ENCODE measurements at places on chromosomes 4 and X.

DNA sequence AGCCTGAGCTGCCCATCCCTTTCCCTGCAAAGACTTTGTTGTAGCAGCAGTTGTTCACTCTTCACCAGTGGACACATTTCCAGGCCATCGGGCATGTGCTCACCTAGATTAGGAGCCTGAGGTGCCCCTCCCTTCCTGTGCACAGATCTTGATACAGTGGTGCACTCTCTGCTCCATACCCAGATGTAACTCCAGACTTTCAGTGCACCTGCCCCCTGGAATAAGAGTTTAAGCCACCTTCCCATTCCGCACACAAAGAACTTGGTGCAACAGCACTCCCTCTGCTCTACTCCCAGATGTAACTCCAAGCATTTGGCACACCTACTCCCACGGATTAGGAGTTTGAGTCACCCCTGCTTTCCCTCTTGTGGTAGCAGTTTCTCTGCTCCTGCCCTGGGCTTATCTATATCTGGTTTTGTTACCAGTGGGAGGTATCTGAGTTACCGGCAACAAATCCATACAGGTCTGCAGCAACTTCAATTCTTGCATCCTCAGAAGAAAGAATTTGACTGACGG lies 36.0 kb upstream of the PLK4 start:
- DNase-seq: no peak

GRCh38 chrX:21373637-21374162 lies 518 bp upstream of the CNKSR2 start:
- no peak for DNase-seq

DNA sequence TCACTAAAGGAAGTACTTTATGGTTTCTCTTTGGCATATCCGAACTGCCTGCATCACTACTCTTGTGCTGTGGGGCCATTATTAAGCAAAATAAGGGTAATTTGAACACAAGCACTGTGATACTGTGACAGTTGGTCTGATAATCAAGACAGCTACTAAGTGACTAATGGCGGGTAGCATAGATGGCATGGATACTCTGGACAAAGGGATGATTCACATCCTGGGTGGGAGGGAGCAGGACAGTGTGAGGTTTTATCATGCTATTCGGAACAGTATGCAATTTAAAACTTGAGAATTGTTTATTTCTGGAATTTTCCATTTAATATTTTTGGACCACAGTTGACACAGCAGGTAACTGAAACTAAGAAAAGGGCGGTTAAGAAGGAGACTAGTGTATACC lies 52.6 kb upstream of the CITED1 start:
- DNase-seq: no peak

DNA sequence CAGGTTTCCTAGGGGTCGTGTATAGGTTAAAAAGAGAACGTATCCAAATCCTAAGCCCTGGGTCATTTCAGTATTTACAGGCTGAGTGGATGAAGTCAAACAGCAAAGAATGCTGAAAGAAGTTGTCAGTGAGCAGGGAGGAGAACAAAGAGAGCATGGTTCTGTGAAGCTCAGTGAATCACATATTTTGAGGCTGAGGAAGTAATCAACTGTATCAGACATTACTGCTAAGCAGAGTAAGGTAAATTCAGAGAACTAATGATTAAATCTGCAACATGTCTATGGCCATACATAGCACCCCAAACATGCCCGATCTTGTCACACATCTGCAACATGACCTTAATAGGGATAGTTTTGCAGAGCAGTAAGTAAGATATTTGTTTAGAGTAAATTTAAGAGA lies 1130.3 kb downstream of the RAPGEF2 start:
- no peak for DNase-seq

GRCh38 chr4:75907966-75908365 lies 5.7 kb upstream of the PPEF2 start:
- DNase-seq: no peak

DNA sequence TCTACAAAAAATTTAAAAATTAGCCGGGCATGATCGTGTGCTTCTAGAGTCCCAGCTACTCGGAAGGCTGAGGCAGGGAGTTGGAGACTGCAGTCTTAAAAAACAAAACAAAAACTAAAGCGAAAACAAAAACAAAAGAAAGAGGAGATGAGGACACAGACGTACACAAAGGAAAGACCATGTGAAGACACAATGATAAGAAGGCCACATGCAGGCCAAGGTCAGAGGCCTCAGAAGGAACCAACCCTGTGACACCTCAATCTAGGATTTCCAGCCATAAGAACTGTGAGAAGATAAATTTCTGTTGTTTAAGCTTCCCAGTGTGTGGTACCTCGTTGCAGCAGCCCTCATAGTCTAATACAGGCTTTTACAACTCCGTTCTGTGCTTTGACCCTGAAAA lies 177.0 kb upstream of the ATP6AP2 start:
- DNase-seq: no peak

- DNase-seq: no peak
Measured at GRCh38 chrX:44244008-44244407, 99.5 kb downstream of the EFHC2 start.

DNA sequence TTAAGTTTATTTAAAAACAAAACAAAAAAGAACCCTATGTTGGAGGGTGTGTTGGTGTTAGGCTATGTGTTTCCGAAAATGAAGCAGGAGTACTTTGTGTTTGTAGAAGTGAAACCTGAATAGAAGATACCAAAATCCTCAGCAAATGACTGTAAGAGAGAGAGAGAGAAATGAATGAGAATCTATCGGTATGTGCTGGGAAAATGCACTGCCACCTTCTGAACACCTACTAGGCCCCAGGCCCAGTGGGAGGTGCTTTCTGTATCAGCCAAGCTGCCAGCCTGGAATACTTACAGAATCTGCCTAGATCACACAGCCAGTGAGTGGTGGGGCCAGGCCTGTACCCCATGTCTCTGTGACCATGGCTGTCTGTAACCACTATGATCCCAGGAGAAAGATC lies 14.9 kb upstream of the PIM2 start:
- DNase-seq: no peak

GRCh38 chrX:112113460-112113859 lies 30.9 kb upstream of the TRPC5 start:
- no peak for DNase-seq

DNA sequence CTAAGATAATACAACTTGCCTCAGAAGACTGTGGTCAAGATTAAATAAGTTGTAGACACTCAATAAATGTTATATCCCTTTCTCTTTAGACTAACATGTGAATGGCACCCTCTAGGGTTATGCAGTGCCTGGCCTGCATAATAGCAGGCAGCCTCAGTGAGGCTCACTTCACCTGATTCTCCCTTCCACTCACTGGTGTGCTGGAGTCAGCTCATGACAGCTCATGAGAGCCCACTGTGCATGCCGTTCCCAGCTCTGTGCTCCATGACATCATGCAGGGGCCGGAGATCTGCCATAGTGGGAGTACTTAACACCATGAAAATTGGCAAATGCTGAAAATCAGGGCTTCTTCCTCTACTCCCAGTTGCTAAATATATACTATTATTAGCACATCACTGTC lies 64.5 kb downstream of the TEC start:
- no peak for DNase-seq

DNA sequence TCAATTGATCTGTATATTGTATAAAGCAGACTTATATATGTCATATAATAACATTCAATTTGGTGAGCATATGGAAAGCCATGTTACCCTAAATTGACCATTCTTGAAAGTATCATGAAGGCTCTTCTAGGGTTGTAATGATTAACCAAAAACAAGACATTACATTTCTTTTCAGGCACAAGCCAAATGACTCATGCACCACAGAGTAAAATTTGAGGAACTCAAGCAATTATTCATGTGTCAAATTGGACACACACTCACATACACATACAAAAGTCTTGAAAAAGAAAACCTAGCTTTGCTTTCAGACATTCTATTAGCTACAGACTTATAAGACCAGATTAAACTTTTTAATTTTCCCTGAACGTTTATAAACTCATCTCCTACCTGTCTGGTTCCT lies 146.5 kb upstream of the PCDH18 start:
- no peak for DNase-seq

DNA sequence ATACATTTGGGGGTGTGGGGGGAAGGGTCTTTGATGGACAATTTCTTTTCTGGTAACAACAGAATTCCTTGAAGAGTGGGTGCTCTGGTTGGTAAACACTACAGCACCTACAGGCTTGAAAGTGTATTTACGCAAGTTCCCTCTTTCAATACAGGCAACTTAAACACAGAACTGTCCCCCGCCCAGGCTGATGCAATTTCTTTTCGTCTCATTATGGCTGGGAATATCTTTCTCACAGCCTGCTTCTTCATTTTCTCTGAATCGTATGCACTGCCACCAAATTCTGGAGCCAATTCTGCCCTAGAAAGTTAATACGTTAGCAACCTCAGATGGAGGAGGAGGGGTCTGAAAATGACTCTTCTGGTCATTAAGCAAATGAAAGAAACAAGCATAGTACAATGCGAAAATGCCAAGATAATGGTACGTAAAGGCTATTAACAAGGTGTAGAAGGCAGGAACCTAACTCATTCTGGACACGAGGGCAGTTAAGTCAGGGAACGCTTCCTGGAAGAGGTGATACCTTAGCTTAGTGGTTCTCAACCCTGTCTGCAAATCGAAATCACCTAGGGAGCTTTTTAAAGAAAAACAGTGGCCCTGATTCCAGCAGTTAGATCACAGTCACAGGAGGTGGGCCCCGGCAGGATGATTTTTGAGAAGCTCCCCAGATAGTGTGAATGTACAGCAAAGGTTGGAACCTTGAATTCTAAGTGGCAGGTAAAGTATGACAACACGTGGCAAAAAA lies 1.0 kb downstream of the AGA start:
- no peak for DNase-seq

DNA sequence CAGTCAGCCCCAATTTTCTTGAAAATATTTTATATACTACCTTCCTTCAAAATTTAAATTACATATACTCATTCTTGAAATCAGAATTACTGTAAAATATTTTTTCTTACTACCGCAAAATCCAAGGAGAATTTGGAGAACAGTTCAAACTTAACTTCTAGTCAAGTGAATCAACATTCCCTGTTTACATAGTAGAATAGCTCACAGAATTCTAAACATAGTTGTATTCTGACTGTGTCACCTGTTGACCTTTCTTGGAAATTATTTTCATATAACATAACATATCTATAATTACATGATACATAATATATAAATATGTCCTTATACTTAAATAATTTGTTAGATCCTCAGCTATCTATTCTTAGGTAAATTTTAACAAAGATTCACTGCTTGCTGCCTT lies 31.0 kb upstream of the FGF5 start:
- no peak for DNase-seq

- no peak for DNase-seq
Measured at GRCh38 chr4:186061921-186062320, 7.0 kb upstream of the TLR3 start.

- no peak for DNase-seq
Measured at GRCh38 chr4:17055788-17056187, 157.3 kb upstream of the LDB2 start.

GRCh38 chrX:20066968-20067708 lies 49.6 kb downstream of the MAP7D2 start:
- DNase-seq: no peak

DNA sequence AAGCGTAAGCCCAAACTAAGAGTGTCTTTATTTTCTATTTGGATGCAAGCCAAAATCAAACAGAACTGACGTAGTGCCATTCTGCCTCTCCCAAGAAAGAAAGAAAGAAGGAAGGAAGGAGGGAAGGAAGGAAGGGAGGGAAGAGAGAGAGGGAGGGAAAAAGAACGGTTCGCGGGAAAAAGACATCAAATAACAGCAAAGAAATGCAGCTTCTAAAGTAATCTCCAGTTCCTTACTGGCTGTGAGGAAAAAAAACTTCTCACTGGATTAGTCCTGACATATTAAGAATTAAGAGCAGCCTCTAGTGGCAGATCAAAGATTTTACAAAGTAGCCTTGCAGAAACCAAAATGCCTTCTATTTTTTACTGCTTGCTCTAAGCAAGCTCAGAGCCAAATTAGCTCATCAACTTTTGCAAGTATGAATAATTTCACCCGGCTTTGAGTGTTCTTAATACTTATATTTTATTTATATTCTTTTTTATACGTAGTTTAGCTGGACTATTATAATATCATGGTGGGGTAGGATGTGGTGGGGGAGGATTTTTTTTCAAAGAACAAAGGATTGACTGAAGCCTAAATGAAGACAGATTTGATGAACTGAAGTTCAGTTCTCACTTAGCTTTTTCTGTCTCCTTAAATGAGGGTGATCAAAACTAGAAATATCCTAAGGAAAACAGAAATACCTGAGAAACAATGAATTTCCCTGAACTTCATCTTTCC lies 36.6 kb downstream of the PITX2 start:
- no peak for DNase-seq

DNA sequence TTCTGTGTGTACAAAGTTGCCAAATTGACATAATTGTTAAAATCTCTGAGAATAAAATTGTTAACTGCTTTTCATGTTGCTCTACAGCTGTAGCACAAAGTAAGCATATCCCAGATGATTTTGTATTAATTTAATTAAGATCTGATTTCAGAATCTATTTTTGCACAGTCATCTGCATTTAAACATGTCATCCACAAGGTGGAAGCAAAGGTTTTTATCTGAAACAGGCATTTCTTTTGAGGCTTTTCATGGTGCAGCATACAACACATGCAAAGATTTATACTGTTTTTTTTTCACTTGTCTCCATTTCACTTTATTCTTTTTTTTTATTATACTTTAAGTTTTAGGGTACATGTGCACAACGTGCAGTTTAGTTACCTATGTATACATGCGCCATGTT lies 51.2 kb downstream of the GC start:
- DNase-seq: no peak

DNA sequence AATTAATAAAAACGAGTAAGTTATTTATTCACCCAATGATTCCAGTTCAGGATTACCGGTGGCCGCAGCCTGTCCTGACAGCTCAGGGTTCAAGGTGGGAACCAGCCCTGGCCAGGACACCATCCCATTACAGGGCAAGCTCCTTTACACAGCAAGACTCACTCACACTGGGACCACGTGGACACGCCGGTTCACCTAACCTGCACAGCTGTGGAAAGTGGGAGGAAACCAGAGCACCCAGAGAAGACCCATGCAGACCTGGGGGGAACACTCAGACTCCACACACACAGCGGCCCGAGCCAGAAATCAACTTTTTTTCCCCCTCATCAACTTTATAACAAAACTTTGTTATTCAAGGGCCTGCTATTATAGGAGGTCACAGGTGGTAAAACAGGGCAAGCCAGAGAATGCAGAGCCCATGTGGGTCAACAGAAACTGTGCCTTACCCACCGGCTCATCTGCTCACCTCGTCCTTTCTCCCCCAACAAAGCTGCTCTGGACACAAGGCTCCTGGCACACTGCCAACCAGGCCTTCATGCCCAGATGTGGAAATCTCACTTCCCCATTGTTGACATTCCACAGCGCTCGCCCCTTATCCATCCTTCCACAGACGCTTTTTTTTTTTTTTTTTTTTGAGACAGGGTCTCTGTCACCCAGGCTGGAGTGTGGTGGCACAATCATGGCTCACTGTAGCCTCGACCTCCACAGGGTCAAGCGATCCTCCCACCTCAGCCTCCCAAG lies 8.0 kb upstream of the ODAPH start:
- no peak for DNase-seq

DNA sequence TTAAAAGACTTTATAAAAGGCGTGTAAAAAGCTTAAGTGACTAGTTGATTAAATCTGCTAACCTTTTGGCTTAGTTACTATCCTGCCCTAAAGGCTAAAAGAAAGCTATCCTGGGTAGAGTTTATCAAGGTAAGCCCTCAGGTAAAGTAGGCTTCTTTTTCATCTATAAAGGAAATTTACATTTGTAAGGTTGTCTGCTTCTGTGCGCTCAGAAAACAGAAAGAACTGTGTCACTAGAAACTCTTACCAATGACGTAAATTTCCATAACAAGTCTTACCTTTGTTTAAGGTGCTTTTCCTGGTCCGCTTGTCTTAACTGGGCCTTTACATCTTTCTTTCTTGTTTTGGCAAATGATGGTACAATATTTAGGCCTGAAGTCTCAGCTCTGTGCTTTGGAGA lies 37.7 kb upstream of the FGF2 start:
- no peak for DNase-seq

- DNase-seq: no peak
Measured at GRCh38 chr4:108762559-108763225, at the start of gene ETNPPL. Gene ETNPPL, minus strand, starts transcription at chr4:108763053. Its CDS starts 155 bp downstream, at chr4:108762898.

Measured in left forelimb (tissue), 1 donor.